ENCODE measurements at places on chromosomes 7 and 10.
A peak's percentile ranks its signal among the peaks of the same experiment; 100 is the strongest.

DNA sequence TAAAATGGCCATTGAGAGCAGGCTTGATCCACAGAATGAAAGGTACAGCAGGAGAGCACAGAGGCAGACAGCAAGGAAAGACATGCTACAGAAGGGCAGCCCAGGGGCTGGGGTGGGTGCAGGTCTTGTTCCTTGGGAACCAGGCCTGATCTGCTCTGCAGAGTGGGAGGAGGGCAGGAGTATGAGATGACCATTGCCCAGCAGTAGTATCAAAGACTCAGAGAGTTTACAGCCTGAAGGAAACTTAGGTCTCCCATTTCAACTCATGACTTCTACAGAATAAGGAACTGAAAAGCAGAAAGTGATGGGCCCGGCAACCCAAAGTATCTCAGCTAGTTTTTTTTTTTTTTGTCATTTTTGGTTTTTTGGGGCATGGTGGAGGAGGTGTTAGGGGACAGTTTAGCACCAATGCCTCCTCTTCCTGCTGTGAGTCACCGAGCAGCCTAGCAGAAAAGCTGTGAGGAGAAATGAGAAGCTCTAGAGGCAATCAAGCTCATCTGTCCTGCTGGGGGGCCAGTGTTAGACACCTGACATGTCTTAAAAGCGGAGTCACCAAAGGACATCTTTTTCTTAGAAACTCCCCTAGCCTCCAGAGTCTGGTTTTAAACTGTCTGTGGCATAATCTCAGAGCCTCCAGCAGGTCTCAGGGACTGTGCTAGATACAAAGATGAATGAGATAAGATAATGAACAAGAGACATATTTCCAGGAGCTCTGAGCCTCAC is 34.3 kb upstream of the HERPUD2 start:
- DNase-seq = peak; percentile 46

GRCh38 chr10:94902080-94902479 is 36.4 kb upstream of the CYP2C9 start:
- no peak for DNase-seq

DNA sequence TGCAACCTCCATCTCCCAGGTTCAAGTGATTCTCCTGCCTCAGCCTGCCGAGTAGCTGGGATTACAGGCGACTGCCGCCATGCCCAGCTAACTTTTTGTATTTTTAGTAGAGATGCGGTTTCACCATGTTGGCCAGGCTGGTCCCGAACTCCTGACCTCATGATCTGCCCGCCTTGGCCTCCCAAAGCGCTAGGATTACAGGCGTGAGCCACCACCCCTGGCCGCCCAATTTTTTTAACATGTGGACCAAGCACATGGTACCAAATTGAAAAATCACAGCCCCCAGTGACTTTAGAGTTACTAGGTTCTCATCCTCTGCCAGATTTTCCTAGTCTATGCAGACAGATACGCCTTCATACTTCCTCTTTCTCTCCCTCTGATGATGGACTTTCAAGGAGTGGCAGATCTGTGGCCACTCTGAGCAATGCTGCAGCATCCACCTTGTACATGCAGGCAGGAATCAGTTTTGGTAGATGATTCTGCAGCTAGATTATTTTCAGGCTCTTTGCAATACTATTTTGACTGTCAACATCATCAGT is 34.0 kb upstream of the EZH2 start:
- DNase-seq = no peak

DNA sequence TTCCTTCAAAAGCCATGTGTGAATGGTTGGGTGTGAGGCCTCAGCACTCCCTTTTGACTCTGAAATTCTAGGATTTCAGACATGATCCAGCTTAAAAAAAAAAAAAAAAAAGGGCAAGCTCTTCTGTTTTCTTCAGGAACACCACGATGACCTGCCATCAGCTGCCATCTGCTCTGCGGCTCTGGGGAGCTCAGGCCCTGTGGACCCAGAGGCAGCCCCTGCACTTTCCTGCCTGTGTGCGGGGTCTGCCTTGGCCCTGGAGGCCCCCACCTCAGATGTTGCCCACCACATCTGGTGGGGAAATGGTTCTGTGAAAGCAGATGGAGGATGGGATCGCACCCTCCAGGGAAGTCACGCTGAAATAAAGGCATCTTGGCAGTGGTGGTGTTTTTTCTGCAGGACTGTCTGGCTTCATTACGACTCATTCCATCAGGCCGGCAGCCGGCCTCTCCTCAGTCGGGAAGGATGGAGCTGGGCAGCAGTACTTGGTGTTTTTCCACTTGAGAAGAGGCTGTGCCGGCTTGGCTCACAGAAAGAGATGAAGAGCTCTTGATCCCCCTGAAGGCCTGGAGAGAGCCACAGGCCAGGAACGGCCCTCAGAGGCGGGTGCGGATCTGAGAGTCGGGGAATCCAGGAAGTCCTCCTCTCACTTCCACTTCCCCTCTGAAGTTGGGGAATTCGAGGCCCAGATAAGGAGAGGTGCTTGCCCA is 66.1 kb upstream of the AQP1 start:
- DNase-seq = no peak

- DNase-seq = peak; percentile 59
These were observed 34.0 kb downstream of the DNAJB12 start for GRCh38 chr10:72320676-72321247.

GRCh38 chr10:78815702-78816334 is 252.9 kb upstream of the ZMIZ1 start:
- no peak for DNase-seq

- DNase-seq = no peak
These were observed 82.0 kb downstream of the MKI67 start for GRCh38 chr10:128044186-128044585.

GRCh38 chr10:97298223-97298571 is 5.8 kb upstream of the ARHGAP19 start:
- no peak for DNase-seq

DNA sequence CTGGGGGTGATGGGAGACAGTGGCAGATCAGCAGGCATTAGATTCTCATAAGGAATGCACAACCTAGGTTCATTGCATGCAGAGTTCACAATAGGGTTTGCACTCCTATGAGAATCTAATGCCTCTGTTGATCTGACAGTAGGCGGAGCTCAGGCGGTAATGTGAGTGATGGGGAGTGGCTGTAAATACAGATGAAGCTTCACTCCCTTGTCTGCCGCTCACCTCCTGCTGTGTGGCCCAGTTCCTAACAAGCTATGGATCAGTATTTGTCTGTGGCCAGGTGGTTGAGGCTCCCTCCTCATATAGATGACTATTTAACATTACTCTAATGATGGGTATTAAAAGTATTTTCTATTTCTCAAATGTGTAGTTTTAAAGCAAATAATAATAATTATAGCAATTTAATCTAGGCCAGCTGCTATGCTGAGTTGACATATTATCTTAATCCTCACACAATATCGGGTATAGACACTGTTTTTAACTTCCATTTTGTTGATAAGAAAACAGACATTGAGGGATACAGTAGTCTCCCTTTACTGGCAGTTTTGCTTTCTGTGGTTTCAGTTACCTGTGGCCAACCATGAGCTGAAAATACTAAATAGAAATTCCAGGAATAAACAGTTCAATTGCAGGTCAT is 39.9 kb downstream of the KIF20B start:
- no peak for DNase-seq

GRCh38 chr10:104750291-104750690 is 109.2 kb downstream of the SORCS3 start:
- no peak for DNase-seq

DNA sequence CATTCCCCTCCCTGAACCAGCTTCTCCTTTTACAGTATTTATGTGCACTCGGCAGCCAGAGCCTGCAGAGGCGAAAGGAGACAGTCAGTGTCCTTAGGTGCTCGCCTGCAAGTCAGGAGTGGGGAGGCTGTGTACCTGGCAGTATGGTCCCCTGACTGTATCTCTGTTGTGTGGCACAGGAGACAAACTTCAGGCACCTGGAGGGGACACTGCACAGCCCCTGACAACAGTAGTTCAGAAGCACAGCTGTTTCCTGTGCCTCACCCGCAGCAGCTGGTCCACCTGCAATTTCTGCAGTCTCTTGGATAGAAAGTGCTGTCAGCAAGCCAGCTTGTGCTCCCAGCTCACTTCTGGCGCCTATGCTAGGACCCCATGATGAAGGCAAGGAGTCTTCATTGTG is 73.4 kb upstream of the LAMB4 start:
- DNase-seq = no peak

All from occipital lobe (tissue), 3 donors.